ENCODE measurements at places on chromosomes 3 and 15.

GRCh38 chr3:124014366-124014942 is 22.5 kb upstream of the ROPN1 start:
- DNase-seq: no peak

- DNase-seq: no peak
Observed at GRCh38 chr15:88800738-88801137, 2.5 kb upstream of the ACAN start.

DNA sequence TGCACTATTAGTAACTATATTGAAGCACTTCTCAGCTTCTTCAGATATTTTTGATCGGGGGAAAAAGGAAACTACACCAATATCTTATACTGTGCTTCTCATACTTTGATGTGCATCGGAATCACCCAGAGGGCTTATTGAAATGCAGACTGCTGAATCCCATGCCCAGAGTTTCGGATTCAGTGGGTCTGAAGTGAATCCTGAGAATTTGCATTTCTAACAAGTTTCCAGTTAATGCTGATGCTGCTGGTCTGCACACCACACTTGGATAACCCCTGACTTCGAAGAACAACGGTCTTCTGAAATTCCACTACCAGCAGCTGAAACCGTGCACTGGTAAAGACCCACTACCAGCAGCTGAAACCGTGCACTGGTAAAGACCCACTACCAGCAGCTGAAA is 243.9 kb downstream of the NTRK3 start:
- no peak for DNase-seq

GRCh38 chr3:191882289-191882688 is 421.3 kb downstream of the PYDC2 start:
- no peak for DNase-seq

GRCh38 chr15:42736178-42736792 is 643 bp downstream of the CDAN1 start:
- peak; percentile 28 for DNase-seq

- DNase-seq: no peak
Observed at GRCh38 chr3:58341376-58341775, 8.7 kb downstream of the PXK start.

- no peak for DNase-seq
Observed at GRCh38 chr3:70684701-70685100, 372.3 kb upstream of the MDFIC2 start.

- DNase-seq: no peak
Observed at GRCh38 chr15:41856716-41857115, 18.1 kb downstream of the PLA2G4B start.

DNA sequence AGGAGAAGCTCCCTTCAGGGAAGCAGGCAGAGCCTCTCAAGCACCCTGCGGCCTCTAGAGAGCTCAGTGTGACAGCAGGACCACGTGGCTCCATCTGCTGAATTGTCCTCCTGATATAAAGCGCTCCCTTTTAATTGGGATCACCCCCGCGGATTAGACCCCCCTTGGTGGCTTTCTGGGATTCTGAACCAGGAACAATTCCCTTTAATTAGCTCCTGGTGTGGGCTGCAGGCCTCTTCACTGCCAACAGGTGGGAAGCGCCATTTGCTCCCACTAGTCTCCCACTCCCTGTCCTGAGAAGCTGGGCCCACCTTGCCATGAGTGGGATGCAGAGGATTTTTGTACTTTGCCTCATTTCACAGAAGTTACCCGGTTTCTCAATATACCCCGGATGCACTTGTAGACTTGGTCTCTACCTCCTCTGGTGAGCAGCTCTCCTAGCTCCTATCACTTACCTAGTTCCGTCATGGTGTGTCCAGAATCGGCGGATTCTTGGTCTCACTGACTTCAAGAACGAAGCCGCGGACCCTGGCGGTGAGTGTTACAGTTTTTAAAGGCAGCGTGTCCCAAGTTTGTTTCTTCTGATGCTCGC is 592 bp downstream of the PGPEP1L start:
- no peak for DNase-seq

DNA sequence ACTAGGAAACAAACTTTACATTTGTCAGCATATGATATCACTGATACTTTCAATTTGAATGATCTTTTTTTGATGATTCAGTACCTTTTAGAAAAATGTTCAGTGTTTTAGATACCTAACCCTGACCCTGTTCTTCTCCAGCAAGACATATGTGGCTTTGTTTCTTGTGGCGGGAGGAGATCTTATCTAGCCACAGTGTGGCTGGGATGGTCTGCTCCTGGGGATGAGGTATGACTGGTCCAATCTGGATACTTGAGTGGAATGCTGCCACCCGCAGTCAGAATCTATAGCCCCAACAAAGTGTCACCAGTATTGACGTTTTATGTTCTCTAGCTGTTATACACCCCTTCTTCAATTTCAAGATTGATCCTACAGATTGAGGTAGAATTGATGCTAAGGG is 439.0 kb upstream of the GOLIM4 start:
- DNase-seq: no peak

All from NAMALWA (cell line).